Left lobe of liver (tissue), 2 donors: ENCODE measurements at places on chromosomes 7 and 10. TPM values are rescaled to one million over a fixed set of nuclear protein-coding genes. Genes with fewer than 3 reads are reported as not detected.

DNA sequence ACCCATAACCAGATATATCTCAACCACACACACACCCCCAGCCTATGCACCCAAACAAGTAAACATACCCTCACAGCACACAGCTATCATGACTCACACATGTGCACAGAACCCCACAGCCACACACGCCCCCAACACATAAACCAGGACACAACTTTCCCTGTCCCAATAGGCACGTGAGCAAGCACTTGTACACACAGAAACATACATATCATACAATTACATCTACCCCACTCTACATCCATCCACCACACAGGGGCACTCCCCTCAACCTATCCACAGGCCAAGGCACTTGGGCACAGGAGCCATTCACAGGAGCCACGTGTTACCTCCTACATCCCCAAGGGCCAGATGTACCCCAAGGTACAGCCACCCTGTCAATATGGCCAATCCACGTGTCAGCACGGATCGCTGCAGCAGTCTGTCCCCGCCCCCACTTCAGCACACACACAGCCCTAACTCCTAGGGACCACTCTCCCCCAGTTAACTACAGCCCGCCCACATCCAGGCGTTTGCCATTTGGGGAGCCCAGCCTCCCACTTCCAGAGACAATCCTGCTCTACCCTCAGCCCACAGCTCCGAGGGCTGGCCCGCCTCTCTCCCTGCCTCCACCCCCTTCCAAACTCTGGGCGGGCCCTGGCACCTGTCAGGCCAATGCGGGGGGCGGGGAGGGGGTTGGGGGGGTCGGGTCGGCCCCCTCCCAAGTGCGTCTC, 163.5 kb downstream of the SH3PXD2A start:
- DNase-seq = no peak

DNA sequence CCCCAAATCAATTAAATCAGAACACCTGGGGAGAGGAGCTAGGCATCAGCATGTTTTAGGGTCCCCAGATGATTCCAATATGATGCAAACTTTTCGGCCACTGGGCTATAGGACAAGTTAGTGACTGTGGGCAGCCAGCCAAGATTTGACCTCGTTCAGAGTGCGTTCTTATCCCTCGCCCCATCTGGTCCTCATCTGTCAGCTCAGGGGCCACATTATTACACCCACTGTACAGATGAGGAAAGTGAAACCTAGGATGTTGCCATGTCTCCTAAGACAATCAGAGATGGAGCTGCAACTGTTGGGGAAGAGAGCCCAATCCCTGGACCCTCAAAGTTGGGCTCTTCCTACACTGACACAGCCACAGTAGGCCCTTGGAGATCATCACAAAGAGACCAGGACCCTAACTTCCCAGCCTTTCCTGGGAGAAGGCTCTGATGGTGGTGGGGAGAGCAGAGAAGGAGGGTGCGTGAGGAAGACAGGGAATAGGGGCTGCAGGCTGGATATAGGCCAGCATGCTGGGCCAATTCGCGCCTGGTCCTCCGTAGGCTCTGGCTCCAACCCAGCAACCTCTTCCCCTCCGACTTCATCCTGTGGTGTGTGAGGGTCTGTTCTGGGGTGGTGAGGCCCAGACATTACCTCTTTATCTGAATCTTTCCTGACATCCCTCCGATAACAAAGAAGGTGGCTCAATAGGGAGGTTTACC, 109.4 kb upstream of the ZMIZ1 start:
- DNase-seq = no peak

DNA sequence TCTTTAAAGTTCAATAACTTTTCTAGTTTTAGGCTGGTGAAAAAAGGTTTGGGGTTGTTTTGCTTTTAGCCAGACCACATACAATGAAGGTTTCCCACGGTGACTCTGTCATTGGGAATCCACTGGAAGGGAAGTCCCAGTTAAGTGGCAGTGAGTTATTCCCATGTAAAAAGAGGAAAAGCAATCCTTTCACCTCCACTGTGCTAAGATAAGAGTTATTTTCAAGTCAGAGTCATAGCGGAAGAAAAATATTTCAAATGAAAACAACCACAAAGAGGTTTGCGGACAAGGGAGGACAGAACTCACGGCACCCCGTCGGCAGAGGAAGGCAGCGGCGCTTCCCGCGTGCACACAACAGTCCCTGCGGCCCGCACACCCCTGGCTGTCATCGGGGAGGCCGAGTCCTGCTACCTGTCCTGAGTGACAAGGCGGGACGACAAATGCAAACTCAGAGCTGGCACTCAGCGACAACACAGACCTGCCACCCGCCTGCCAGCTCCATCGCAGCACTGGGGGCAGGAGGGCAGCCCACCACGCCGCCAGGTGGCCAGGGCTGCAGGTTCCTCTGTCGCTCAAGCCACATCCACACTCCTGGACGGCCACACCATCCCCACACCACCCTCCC, 9.3 kb upstream of the PAPOLB start:
- DNase-seq = no peak

Gene PLEKHA8
- total RNA-seq = 4.3 TPM

GRCh38 chr7:6479067-6479466, 31.3 kb upstream of the DAGLB start:
- no peak for DNase-seq

- no peak for DNase-seq
Measured at GRCh38 chr10:130029209-130029608, 65.1 kb upstream of the EBF3 start.

GRCh38 chr10:101779544-101780186, 3.6 kb downstream of the NPM3 start:
- DNase-seq = peak; percentile 78

DNA sequence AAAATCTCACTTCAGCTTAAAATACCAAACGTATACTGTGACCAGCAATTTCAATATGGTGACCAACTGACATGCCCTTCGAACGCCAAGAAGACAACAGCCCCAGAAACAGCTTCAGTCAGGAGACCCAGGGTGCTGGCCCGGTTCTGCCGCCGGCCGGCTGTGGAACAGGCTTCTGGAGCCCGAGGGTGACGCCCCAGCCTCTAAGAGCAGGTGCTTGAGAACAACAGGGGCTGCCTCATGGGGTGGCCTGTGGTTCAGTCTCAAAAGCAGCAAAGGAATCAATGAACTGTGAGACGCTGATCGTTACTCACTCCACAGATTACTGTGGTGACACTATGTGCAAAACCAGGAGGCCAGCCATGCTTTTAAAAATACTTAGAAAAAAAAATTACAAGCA, 17.3 kb downstream of the GPER1 start:
- DNase-seq = no peak

DNA sequence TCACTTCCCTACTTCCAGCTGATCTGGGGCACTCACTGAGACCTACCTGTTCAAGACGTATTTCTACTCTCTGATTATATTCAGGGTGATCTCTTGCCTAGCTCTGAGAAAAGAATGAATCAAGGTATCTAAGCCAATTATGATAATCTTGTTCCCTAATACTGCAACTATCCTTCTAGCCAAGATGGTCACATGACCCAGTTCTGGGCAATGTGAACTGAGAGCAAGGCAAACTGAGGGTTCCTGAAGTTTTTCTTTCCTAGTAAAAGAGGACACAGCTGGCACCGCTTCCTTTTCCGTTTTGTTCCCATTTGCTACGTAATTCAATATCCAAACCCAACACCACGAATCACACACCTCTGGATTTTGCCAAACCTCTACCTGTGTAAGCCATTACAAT, 5.9 kb upstream of the GPAM start:
- DNase-seq = no peak

DNA sequence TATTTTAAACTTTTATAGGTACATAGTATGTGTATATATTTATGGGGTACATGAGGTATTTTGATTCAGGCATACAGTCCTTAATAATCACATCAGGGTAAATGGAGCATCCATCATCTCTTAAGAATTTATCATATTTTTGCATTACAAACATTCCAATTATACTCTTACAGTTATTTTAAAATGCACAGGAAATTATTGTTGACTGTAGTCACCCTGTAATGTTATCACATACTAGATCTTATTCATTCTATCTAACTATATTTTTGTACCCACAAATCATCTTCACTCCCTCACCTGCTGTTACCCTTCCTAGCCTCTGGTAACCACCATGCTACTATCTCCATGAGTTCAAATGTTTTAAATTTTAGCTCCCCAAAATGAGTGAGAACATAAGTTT, 56.3 kb upstream of the FAM3C start:
- no peak for DNase-seq

- no peak for DNase-seq
Measured at GRCh38 chr7:47670729-47671128, 88.8 kb upstream of the TNS3 start.

DNA sequence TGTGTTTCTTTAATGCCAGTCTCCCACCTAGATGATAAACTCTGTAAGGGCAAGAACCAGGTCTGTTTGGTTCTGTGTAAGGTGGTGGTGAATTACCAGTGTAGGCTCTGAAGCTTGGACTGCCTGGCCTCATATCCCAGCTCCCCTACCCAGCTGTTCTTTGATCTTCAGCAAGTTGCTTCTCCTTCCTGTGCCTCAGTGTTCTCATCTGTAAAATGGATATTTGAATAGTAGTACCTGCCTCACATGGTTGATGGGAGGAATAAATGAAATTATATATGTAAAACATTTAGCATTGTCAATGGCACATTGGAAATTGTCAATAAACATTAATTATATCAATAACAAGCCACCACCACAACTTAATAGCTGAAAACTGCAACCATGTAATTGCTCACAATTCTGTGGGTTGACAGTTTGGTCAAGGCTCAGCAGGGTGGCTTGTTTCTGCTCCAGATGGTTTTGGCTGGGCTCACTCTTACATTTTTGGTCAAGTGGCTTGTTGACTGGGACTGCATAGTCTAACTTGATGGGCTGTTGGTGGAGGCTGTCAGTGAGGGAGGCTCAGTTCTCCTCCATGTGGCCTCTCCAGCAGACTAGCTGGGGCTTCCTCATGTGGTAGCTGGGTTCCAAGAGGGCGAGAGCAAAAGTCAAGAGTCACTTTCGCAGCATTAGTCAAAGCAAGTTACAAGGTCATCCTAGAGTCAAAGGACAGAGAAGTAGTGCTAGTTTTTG, 84.5 kb upstream of the DUSP5 start:
- no peak for DNase-seq

Gene ADCK2
- total RNA-seq = 11.7 TPM

DNA sequence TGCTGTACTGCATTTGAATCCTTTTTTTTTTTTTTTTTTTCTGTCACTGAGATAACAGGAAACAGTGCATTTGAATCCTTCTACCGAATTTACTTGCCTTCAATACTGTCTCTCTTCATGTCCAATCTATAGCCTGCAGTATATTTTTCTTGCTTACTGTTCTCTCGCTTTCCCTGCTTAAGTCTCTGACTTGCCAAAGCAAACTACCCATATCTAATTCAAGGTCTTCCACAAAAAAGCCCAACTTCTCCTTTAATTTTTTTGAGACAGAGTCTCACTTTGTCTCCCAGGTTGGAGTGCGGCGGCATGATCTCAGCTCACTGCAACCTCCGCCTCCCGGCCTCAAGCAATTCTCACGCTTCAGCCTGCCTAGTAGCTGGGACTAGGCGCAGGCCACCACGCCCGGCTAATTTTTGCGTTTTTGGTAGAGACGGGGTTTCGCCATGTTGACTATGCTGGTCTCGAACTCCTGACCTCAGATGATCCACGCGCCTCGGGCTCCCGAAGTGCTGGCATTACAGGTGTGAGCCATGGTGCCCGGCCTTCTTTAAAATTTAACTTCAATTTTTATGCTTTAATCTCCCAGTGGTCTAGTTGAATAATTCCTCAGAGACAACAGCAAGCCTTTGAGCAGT, 882 bp downstream of the PDCD11 start:
- DNase-seq = no peak

- DNase-seq = no peak
Measured at GRCh38 chr7:15755061-15755460, 68.6 kb upstream of the MEOX2 start.

GRCh38 chr7:73778801-73779389, 8.8 kb upstream of the CLDN3 start:
- DNase-seq = no peak

Gene GDF2
- total RNA-seq = 7.2 TPM

DNA sequence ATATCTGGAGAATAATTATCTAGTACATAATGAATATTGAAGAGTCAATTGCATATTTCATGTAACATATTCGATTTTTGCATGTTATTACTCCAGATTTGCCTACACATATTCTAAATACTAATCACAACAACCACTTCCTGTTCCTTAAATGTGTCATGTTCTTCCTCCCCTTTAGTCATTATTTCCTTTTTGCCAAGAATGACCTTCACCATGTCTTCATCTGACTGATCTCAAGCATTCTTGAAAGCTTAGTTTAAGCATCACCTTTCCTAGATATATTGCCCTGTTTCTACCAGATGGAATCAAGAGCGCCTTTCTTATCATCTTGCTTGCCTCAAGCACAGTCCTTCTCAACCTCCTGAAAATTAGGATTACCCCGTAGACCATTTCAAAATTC, 23.5 kb upstream of the MEOX2 start:
- no peak for DNase-seq

DNA sequence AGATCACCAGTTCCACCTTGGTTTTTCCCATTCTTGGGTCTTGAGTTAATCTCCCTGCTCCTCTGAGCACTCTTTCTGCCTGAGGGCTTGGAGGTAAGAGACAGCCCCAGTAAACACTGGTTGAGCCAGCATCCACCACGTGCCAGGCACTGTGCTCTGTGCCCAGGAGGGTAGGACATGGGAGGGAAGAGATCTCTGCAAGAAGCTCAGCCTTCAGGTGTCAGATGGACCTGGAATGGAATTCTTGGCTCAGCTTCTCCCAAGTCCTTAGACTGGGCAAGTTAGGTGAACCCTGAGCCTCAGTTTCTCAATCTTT, 2.5 kb downstream of the ZYX start:
- no peak for DNase-seq

DNA sequence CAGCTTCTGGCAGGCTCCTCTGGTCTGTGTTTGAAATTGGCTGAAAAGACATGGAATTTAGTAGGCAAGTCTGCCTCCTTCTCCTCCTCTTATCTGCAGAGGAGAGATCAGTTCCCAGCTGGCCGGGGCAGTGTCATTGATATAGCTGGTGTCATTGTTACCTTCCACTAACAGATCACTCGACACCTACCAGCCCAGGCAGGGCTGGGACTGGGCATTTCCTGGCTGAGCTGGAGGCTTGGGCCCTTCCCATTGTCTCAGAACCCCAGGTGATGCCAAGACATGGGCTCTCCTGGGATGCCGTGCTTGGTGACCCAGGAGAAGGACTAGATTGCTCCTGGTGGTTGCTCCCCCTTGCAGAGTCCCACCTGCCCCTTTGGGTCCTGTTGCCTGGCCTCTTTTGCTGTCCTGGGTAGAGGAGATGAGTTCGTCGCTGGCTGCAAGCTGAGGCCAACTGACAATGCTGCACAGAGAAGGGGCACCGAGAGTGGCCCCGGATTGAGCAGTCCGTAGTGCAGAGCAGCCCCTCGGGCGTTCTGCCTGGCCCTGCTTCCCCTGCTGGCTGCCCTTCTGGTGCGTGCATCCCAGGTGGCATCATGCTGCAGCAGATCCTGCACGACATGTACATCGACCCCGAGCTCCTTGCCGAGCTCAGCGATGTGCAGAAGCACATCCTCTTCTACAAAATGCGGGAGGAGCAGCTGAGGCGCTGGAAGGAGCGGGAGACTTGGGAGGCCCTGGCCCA, at the start of gene SH2D4B:
Gene SH2D4B (plus strand): TSS at position 167 of the 745 bp plus-strand sequence. CDS start 430 bp downstream, at position 597.
- peak; percentile 41 for DNase-seq

Gene OR2A5
- not detected for total RNA-seq
